ENCODE measurements at places on chromosomes 6 and 20.

DNA sequence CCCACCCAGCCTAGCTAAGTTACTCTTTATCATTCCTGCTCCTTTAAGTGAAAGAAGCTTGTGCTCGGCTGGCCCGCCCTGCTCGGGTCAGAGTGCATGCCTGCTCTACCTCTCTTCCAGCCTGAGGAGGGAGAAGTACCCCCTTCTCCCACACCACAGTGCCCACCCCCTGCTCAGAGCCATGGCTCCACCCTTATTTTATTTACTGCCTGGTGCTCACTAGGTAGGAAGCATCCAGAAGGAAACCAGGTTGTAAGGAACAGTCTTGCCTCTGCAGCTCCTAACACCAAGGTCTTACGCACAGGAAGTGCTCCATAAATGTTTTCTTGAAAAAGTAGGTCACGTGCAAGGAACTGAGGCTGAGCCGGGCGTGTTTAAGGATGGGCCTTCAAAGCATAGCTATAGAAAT lies 105.7 kb upstream of the SNX9 start:
- DNase-seq: no peak

GRCh38 chr6:50716899-50717509 lies 3.7 kb downstream of the TFAP2D start:
- DNase-seq: no peak

GRCh38 chr6:54179152-54179551 lies 67.9 kb downstream of the MLIP start:
- DNase-seq: no peak

DNA sequence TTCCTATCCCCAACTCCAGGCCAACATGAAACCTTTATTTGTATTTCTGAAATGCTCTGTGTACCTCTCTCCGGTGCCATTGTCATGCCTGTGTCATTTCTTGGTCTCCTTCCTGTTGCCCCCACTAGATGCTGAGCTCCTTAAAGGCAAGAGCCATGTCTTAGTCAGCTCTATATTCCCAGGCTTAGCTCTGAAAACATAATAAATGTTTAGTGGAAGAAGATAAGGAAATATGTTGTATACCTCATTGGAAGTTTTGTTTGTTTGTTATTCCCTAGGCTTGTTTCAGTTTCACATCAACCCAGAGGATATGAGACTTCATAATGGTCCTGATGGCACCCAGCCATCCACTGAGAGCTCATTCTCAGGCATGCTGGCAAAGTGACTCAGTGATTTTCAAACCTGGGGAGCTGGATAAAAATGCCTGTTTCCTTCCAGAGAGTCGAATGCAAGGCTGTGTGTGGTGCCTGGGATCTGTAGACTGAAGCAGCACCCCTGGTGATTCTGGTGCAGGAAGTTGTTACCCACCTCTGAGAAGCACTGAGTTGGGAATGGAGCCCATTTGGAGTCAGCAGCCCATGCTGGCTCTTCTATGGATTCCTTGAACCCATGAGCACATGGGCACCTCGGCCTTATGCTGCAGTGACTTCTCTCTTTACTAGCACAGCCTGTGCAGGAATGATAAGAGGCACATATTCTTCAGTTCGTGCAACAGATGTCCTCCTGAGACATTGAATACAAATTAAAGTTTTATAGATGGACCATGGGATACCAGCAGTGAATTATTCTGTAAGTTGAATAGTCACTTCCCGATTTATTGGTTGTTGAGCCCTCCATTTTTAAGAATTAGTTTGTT lies 205.2 kb downstream of the FARS2 start:
- peak; percentile 14 for DNase-seq

DNA sequence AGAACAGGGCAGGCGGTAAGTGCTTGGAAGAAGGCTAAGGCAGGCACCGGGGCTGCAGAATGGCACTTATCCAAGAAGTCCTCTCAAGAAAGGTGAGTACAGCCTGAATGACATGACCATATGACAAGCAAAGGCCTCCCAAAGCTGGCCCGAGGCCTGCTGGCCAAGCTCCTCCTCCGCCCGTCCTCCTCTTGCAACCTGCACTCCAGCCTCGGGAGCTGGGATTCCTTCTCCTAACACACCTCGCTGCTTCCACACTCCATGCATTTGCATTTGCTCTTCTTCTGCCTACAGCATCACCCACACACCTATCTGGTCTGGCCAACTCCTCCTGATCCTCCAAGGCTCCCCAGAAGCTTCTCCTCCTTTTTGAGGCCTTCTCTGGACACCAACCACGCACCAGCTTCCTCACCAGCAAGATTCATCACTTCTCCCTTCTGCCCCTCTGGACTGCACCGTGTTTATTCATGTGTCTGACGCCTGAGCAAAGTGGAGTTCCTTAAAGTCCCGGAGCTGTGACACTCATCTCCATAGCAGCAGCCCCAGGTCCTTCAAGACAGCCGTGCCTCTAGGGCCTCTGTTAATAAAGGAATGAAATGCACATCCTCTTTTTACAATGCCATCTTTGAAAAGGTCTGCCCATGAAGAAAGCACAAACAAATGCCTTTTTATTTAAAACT lies 32.3 kb downstream of the CNKSR3 start:
- DNase-seq: peak; percentile 76

DNA sequence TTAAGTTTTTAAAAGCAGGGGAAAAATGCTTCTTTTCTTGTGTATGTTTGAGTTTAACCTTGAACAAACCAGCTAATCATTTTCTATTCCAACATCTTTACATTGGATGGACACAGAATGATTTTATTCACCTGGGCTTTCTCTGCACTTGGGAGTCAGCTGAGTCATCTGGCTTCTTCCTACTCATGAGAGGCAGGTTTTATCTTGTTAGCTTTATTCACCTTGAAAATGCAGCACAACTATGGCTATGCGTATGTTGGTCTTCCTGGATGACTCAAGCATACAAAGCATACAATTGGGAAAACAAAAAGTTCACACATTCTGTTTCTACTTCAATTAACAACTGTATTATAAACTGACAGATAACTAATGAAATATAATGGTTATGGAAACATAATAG lies 737.7 kb downstream of the FRK start:
- DNase-seq: no peak

DNA sequence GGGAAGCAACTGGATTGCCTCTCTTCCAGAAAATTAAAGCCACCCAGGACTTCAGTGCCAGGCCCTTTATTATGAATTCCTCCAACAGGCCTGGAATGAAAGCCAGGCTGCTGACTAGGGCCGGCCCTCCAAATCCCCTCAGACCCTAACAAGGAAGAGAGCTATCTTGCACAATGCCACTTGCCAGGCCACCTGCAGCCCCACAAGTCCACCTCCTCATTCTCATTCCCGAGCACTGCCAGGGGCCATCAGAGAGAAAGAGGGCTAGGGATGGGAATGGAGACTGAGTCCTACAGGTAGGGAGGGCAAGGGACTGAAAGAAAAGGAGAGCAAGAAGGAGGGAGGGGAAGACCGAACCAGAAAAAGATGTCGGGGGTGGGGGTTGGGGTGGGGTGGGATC lies 86.5 kb downstream of the MRPL14 start:
- no peak for DNase-seq

DNA sequence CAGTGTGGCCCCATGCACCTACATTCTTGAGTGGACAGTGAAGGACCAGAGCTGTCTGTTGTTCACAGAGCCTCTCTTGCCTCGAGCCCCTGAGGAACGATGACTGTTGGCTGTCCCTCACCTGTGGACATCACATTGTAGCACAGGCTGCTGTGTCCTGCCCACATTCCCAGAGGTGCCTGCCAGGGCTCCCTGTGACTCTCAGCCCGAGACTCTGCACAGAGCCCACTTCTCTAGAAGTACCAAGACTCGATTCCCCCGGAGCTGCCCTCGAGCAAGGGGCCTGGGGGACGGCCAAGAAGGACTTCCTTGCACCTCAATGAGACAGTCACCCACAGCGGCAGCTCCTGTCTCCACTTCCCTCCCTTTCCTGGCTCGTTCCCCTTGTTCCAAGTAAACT lies 28.6 kb upstream of the DLGAP4 start:
- DNase-seq: no peak

- DNase-seq: no peak
Measured at GRCh38 chr6:131062241-131063027, 611 bp downstream of the EPB41L2 start.

DNA sequence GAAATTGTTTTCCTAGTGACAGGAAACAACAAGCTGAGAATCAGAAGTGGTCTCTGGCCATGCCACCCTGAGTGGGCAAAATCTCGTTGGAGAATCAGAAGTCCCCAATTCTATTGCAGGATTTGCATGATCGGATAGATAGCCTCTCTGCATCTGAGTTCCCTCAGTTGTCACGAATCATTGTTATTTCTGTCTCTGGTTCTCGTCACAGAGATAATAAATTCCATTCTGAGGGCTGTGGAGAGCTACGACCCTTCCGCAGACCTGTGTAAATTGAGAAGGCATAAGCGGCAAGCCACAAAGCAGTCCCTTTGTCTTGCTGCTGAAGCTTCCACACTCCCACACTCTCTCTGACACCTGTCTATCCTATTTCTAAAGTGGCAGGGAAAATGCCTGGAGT lies 102.4 kb upstream of the CNR1 start:
- no peak for DNase-seq

GRCh38 chr20:2114127-2114959 lies 12.7 kb downstream of the STK35 start:
- no peak for DNase-seq

- no peak for DNase-seq
Measured at GRCh38 chr6:156846845-156847599, 69.8 kb downstream of the ARID1B start.

DNA sequence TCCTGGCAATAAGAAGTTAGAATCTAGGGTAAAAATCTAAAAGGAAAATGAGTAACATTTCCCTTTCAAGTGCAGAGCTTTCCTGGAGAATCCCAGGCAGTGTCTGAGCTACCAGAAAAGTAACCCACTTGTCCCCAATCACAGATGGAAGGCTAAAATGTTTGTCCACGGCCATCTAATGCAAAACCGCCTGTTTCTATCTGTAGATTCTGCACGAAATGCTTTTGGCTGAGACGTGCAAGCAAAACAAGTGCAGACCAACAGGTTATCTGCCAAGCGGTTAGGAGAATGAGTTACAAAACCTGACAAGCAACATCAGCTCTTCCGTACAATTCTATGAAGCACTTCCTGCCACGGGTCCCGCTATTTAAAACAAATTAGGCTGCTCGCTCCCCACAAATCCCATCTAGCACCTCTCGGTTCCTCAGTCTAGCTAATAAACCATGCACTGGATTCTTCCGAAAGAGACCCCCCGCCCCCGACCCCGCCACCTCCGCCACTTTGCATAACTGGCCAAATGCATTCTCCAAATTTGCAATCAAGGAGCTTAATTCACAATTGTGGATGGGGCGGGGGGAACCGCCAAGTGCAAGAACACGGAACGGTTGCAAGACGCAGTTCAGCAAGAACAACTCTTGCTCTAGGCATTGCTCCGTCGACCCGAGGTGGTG lies 1.4 kb downstream of the ELOVL5 start:
- peak; percentile 8 for DNase-seq

DNA sequence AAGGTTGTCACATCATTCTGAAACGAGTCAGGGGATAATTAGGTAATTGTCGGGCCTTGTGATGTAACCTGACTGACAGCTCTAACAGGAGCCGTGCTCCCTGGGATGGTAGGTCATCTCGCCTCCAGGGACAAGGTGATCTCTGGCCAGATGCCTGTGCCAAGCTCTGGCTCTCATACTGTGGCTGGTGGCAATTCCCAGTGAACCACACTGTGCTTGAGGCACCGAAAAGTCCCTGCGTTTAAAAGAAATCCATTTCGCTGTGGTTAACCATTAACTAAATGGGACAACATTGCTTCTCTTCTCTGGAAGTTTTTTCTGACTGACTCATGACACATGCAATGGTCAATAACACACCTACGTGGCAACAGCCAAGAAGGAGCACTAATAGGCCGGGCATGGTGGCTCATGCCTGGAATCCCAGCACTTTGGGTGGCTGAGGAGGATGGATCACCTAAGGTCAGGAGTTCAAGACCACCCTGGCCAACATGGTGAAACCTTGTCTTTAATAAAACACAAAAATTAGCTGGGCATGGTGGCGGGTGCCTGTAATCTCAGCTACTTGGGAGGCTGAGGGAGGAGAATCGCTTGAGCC lies 669.2 kb downstream of the PRKN start:
- DNase-seq: no peak

GRCh38 chr6:7979831-7980230 lies 69.2 kb upstream of the TXNDC5 start:
- no peak for DNase-seq

DNA sequence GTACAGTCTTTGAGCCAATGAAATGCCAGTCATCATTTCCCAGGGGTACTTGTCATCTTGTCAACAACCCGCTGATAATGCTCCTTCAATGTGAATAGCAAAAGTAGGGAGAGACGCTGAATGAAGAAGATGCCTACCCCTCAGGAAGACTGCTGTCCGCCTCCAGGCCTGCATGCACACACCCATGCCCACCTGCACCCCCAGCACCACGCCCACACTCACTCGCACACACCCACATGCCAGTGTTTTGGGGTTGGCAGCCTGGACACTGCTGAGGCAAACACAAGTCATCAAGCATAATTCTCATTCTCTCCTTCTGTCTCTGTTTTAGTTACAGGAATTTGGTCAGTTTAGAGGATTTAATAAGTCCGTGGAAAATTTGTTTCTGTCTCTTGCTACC lies 63.6 kb downstream of the SYTL3 start:
- no peak for DNase-seq

GRCh38 chr6:165575158-165575549 lies 87.9 kb downstream of the PDE10A start:
- DNase-seq: no peak

GRCh38 chr20:57193094-57193493 lies 73.3 kb downstream of the BMP7 start:
- DNase-seq: no peak

DNA sequence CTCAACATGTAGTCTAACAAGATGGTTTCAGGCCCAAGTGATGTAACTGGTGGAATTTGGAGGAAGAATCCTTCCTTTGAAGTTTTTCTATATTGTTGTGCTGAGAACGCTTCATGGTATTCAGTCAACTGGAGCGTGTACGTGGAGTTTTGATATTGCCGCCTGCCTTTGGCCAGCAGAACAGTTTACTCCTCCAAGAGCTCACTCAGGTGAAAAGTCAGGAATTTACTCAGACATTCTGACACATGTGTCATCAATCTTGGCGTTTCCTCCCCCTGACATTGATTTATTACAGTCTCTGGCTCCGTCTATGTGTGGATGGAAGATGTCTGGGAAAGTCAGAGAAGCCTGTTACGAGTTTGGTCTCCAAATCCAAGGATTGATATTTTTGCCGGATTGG lies 19.0 kb upstream of the TGM2 start:
- DNase-seq: no peak

DNA sequence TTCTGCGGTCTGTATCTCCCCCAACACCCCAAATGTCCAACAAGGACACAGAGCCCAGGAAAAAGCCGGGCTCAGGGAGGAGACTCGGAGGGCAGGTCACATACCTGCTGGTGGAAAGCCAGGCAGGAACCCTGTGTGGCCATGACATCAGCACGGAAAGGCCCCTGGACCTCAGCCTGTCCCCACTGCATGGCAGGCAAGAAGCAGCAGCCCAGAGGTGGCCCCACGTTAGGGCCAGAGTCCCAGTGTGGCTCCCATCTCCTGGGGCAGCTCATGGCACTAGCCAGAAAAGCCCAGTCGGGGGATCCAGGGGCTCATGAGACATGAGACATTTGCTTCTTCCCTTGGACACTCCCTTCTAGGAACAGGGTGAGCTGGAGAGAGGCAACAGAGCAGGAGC lies 258.7 kb downstream of the DLL1 start:
- DNase-seq: no peak
